ENCODE measurements at places on chromosomes 7 and 10. TPM values are rescaled to one million over a fixed set of nuclear protein-coding genes. Genes with fewer than 3 reads are reported as not detected.

STEAP2 gene
- total RNA-seq, result 0.10 TPM

FXYD4 gene
- not detected for total RNA-seq

LDB3 gene
- not detected for total RNA-seq

NUTM2E gene
- total RNA-seq, result 0.42 TPM

CRHR2 gene
- total RNA-seq, result not detected

KCP gene
- 0.10 TPM for total RNA-seq

SYT15 gene
- total RNA-seq, result 0.10 TPM

ZC3HAV1 gene
- total RNA-seq, result 122 TPM

TAS2R41 gene
- 2.0 TPM for total RNA-seq

TRIL gene
- not detected for total RNA-seq

GIGYF1 gene
- 26.3 TPM for total RNA-seq

AP4M1 gene
- total RNA-seq, result 2.8 TPM

PRSS37 gene
- total RNA-seq, result 0.10 TPM

AZGP1 gene
- total RNA-seq, result not detected

ITIH2 gene
- not detected for total RNA-seq

SLC29A4 gene
- total RNA-seq, result 0.10 TPM

PDK4 gene
- 1.2 TPM for total RNA-seq

GPR85 gene
- total RNA-seq, result under 0.01 TPM

HSPB1 gene
- 4.5 TPM for total RNA-seq

All from mononuclear cell (primary cell).